ENCODE measurements at places on chromosomes 12 and 14.

DNA sequence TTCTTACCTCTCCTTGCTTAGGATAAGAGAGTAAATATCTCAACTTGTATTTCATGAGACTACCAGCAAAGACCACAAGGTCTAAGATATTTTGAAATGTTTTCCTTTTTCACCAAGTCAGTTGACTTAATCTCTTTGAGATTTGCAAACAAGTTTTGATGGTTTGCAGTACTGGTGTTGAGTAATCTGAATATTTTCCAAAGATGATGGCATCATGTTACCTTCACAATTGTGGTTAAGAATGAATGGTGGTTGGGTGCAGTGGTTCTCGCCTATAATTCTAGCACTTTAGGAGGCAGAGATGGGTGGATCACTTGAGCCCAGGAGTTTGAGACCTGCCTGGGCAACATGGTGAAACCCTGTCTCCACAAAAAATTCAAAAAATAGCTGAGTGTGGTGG lies 225.7 kb downstream of the TMTC2 start:
- DNase-seq = peak; percentile 56

DNA sequence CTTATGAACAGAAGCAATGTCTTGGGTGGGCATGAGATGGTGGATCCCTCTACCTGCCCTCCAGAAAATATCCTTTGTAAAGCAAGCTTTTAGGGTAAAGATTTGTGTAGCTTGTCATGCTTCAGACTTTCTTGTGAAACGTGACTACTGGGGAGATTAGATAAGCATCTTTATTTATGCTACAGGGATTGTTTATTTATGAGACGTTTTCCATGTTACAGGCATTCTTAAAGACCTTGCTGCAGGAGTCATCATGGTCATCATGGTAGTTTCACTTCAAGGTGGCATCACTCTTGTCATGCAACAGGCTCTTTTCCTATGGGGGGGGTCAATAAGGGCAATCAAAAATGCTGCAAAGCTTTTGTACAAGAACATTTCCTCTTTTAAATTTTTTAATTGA lies 8.2 kb upstream of the MIS18BP1 start:
- no peak for DNase-seq

- peak; percentile 45 for DNase-seq
Measured at GRCh38 chr12:71871116-71871515, 31.6 kb downstream of the TBC1D15 start.

DNA sequence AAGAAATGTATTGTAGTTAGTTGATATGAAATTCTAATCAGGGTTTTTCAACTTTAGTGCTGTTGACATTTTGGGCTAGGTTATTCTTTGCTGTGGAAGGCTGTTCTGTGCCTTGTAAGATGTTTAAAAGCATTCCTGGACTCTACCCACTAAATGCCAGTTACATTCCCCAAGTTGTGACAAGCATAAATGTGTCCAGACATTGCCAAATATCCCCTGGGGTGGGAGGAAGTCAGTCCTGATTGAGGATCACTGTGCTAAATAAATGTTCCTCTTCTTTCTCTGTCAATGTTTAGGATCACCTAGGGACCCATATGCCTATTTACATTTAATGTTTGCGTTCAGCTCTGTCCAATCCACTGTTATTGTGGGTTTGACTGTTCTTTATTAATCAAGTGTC lies 268.3 kb downstream of the TMTC2 start:
- no peak for DNase-seq

DNA sequence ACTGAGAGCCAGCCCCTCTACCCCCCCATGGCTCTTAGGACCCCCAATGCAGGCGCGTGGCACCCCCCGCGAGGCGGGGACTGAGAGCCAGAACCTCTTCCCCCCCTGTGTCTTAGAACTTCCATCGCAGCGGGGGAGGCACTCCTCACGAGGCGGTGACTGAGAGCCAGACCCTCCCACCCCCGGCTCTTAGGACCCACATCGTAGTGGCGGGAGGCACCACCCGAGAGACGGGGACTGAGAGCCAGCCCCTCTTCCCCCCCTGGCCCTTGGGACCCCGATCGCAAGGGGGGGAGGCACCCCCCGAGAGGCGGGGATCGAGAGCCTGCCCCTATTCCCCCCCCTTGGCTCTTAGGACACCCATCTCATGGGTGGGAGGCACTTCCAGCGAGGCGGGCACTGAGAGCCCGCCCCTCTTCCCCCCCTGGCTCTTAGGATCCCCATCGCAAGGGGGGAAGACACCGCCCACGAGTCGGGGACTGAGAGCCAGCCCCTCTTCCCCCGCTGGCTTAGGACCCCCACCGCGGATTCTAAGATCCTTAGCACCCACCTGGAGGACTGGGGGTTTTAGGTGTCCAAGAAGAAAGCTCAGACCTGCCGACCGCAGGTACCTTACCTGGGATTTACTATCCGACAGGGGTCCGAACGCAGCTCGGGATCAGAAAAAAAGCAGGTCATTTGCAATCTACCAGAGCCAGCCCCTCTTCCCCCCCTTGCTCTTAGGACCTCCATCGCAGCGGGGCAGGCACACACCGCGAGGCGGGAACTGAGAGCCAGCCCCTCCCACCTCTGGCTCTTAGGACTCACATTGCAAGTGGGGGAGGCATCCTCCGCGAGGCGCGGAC lies 44.9 kb downstream of the DDX11 start:
- DNase-seq = no peak

DNA sequence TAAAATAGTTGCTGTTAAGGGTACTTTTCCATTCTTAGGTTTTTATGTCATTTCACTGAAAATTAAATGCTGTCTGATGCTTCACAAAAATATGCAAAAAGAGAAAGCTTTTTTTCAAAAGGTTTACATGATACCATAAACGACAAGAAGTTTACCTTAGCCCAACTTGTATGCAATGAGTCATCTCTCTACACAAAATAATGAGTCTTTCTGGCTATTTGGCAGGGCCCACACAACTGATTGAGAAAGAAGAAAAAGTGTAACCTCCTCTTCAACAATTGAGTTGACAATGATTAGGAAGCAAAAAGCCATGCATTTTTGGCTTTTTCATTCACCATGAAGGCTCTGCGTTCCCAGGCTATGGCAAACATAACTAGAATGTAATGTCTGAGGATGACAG lies 165.4 kb upstream of the CPNE8 start:
- DNase-seq = no peak
